Stimulated activated CD8-positive, alpha-beta memory T cell treated with anti-CD3 and anti-CD28 coated beads, Interleukin-15, amount 100 ng/mL, for 4 hours (primary cell): ENCODE measurements at places on chromosomes 1 and 21.
A peak's percentile ranks its signal among the peaks of the same experiment; 100 is the strongest.

GRCh38 chr1:162458236-162458635, 39.4 kb upstream of the UHMK1 start:
- DNase-seq = no peak

- no peak for DNase-seq
These were observed 56.0 kb downstream of the TTLL7 start for GRCh38 chr1:83942914-83943313.

- no peak for DNase-seq
These were observed 5.1 kb upstream of the FRRS1 start for GRCh38 chr1:99771513-99771918.

DNA sequence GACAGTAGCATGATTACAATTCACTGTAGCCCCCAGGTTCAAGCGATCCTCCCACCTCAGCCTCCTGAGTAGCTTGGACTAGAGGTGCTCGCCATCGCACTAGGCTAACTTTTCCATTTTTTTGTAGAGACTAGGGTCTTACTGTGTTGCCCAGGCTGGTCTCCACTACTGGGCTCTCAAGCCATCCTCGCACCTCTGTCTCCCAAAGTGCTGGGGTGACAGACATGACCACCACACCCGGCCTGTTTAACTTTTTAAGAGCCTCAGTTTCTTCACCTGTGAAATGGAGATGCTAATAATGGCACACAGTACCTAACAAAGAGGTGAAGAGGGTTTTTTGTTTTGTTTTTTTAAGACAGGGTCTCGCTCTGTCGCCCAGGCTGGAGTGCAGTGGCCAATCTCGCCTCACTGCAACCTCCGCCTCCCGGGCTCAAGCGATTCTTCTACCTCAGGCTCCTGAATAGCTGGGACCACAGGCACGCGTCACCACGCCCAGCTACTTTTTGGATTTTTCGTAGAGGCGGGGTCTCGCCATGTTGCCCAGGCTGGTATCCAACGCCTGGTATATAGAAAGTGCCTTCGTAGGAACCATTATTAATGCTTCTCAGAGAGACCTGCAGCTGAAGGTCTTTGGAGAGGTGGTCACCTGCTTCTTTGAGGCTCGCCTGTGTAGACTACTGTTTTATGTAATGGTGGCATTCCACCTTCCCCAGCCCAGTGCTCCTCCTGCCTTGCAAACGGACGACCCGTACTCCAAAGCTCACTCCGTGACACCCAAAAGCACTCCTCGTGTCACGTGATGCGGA, 567 bp downstream of the PMVK start:
- DNase-seq = no peak

GRCh38 chr21:28828981-28829380, 163.7 kb downstream of the LTN1 start:
- no peak for DNase-seq

- DNase-seq = no peak
These were observed 15.2 kb downstream of the CDK18 start for GRCh38 chr1:205519541-205520131.

GRCh38 chr1:183285746-183286145, 99.7 kb downstream of the LAMC2 start:
- no peak for DNase-seq

- no peak for DNase-seq
These were observed 94.1 kb downstream of the PCBP3 start for GRCh38 chr21:45737485-45738166.

GRCh38 chr1:186418503-186418902, 42.4 kb downstream of the PDC start:
- DNase-seq = no peak

GRCh38 chr1:41919764-41920397, 1.2 kb upstream of the HIVEP3 start:
- DNase-seq = peak; percentile 67

DNA sequence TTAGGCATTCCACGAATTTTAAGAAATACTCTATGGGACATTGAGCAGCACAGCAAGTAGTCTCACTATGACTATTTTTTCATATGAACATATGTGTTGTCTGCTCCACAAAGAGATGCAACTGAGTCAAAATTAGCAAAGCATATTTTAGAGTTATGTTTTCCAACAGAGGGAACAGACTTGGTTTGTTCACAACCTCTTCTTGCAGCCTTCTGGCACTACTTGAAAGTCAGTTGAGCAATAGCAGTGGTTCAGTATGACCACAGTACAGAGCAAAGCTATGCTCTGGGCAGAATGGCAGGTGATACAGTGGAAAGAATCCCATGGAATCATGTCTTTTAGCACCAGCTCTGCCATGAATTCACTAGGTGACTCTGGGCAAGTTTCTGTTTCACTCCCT, 5.2 kb downstream of the CCN1 start:
- no peak for DNase-seq

DNA sequence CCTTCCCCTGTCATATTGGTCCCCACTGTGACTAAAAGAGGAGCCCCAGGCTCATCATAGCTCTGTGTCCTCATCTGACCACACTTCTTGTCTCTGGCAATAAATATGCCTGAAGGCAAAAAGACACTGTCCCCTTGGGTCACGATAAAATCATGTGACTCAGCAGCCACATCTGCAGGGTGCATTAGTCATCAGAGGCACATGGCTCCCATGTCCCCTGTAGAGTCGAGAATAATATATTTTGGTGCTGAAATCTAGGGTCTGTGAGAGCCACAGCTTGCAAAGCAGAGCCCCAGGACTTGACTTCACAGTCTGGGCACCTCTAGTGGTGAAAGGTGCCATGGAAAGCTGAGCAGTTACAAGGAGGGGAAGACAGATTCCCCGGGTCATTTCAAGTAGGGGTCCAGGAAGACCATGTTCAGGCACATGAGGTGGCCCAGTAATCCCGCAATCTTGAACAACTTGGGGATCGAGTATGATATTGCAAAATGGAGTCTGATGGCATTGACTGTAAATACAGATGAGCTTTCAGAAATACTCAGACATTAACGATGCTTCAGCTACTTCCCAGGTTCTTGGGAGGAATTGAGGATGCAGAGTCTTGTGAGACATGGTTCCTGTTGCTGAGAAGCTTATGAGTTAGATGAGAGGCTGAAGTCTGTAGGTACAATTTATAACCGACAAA, 68.6 kb downstream of the SLC35F3 start:
- DNase-seq = no peak

DNA sequence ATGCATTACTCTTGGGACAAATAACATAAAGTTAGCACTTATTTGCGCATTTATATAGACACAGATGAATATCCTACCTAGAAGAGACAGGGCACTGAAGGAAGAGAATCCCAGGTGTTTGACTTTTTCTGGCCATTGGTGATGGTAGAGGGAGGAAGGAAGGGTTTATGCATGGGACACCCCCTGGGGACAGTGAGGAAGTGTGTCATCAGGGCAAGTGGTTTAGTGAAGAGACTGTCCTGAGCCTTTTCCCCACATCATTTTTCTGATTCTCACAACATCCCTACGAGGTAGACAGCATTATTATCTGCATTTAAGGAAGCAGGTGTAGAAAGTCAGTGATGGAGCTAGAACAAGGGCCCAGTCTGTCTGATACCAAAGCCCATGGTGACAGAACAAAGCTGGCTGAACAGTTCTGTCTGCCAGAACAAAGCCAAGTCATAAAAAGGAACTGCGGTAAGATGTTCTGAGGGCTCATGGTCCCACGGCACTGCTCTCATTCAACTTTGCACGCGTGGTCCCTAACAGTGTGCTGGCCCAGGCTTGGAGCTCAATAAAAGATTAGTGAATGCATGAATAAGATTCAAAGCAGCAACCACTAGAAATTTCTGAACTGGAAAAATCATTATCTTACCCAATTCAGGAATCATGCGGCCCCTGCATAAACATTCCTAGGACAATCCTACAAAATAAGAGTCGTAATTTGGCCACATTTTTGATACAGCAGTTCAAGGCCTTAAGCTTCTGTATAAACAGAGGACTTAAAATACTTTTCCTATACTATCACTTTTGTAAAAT, 12.2 kb upstream of the CDC42BPA start:
- no peak for DNase-seq

- DNase-seq = no peak
These were observed 113.7 kb downstream of the RUNX1 start for GRCh38 chr21:34935452-34935851.

GRCh38 chr1:226407497-226408284, at the start of gene PARP1:
PARP1 (minus strand) TSS chr1:226408093; CDS start chr1:226407929, 164 bp downstream.
- DNase-seq = peak; percentile 70
